NCI-H1694 (cell line): ENCODE measurements at places on chromosomes 7 and 10.

DNA sequence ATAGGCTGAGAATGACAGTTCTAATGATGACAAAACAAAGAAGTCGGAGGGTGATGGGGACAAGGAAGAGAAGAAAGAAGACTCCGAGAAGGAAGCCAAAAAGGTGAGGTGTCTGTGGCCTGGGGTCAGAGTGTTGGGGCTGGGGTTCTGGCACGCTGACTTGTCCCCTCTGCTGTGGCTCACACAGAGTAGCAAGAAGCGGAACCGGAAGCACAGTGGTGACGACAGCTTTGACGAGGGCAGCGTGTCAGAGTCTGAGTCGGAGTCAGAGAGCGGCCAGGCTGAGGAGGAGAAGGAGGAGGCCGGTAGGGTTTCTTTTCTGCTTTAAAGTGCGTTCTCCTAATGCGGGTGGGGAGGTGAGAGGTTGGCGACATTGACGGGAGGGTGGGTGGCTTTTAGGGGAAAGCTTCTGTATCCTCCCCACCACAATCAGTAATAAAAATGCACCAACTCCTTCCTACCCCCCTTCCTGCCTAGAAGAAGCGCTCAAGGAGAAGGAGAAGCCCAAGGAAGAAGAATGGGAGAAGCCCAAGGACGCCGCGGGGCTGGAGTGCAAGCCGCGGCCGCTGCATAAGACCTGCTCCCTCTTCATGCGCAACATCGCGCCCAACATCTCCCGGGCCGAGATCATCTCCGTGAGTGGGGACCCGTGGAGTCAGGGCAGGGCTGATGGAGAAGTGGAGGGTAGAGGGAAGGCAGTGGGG is 4.6 kb downstream of the UFSP1 start:
- no peak for DNase-seq

- no peak for DNase-seq
These were observed 98.7 kb downstream of the AUTS2 start for GRCh38 chr7:69696686-69697685.

- no peak for DNase-seq
These were observed 230.9 kb upstream of the AGK start for GRCh38 chr7:141320287-141320686.

- DNase-seq, result no peak
These were observed 4.9 kb downstream of the SLC35B4 start for GRCh38 chr7:134311807-134312206.
